Inflammatory macrophage treated with lipopolysaccharide for 4 hours (primary cell): ENCODE measurements at places on chromosomes 7 and 10.

- DNase-seq: peak; percentile 85
These were observed 9.8 kb downstream of the CLRN3 start for GRCh38 chr10:127882801-127883459.

DNA sequence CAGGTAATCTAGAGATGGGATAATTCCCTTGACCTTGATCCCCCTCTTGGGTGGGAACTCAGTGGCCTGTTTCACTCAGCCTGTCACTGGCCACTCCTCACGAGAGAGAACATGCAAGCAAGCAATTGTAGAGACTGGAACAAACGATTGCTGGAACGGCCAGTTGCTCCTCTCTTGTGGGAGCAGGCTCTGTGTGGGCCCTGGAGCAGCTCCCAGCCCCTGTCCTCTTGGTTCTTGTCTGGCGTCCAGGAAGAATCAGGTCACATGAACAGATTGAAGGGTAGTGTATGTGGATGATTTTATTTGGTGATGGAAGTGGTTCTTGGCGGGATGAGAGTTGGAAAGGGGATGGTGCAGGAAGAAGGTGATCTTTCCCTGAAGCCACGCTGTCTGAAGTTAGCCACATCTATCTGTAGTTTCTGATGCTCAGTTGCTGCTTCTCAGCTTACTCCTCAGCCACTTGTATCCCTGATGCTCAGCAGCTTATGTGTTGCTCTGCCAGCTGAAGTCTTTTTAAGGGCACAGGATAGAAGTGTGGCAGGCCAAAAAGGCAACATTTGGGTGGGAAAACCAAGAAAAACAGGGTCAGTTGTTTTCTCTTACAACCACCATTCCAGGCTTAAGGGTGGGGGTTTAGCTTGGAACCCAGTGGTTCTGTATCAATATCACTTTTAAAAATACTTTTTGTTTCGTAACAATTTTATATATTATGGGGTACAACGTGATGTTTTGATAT, 15.9 kb downstream of the RNF133 start:
- no peak for DNase-seq

DNA sequence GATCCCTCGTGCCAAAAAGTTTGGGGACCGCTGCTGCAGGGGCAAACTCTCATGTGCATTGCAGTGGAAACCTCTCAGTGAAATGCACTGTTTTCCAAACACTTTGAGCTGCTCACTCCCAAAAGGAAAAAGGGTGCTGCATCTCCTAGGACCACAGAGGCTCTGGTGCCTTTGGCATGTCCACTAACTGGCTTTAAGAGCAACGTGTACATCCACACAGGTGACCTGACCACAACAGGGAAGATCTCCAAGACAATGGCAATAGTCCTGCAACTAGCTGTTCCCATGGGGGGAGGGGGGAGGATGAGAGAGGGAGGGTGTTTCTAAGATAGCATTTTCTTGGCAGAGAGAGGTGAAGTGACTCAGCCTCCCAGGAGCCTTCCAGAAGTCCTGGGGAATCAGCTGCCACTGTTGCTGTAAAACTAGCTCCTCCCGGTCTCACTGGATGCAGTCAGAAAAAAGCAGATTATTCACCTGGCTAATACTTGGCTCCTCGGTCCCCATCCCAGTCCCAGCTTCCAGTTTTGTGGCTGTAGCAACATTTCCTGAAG, 181.7 kb downstream of the HECW1 start:
- no peak for DNase-seq

DNA sequence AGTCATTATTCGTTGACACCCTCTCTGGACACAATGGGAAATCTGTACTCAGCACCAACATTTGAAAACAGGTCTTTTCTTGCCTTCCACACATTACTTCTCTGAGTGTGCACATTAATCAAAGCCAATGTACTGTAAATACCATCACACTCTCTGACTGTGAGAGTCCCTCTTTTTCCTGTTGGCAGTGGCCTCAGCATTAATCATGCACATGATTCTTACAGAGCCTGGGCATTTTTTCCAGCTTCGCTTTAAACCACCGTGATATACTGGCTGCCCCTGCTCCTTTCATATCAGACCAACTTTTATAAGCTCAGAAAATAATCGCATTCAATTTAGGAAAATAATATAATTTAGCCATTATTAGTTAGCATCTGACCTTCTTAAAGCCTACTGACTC, 919.4 kb upstream of the LRRTM3 start:
- DNase-seq: no peak

DNA sequence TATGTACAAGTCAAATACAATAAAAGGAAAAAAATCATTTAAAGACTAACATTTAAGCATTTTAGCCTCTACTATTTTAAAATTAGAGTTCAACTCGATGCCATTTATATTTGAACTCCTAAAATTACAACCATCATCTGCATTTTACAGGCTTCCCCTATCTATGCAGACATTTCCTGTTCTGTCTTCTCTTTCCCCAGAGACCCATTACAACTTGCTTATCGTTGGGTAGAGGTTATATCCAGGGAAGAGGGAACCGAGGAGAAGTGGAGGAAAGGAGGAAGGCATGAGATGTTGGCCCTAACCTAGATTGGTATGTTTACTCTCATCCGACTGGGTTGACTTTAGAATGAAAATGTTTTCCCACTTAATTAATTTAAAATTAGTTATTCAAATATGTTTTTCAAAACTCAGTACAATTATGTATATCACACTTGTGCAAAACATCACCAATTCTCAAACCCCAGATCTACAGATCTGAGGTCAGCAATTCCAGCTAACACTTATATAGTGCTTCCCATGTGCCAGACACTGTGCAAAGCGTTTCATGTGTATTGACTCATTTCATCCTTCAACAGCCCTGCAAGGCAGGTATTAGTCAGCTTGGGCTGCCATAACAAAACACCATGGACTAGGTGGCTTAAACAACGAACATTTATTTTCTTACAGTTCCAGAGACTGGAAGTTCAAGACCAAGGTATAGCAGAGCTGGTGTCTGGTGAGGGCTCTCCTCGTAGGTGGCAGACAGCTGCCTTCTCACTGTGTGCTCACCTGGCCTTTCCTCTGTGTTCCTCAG, 27.3 kb upstream of the HERPUD2 start:
- no peak for DNase-seq

- no peak for DNase-seq
These were observed 295.0 kb upstream of the IGFBP3 start for GRCh38 chr7:46215987-46216567.

DNA sequence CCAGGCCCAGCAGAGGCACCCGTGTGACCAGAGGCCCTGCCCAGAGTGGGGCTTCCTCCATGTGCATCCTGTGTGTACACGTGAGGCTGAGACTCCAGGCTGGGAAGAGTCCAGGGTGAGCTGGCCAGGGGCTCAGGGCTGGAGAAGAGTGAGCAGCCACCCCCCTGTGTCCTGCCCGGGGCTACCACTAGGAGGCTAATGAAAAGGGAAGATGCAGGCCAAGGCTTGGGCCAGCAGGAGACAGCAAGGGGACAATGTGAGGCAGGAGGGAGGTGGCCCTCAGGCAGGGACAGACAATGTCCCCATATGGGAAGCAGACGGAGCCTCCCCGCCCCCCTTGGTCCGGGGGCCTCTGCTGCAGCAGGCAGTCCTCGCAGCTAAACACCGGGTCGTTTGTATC, 102.0 kb downstream of the HIF1AN start:
- DNase-seq: peak; percentile 21

DNA sequence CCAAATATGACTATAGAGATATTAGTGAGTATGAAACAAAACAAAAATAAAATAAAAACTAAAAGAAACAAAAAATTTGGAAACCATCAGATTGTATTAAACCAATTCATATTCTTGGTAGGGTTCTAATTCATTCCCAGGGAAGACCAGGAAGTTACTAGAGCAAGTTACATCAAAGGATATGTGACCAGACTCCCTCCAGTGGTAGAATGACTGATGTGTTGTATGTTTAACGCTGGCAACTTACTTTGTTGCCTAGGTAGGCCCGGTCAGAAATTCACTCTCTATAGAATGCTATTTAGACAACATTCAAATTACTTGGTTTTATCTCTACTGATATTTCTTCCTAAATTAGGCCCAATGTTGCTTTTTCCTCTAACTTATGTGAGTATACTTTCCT, 5.2 kb downstream of the PHYHIPL start:
- no peak for DNase-seq

GRCh38 chr7:152987656-152988055, 228.1 kb downstream of the ACTR3B start:
- DNase-seq: no peak

- DNase-seq: no peak
These were observed 105.9 kb upstream of the ZNF716 start for GRCh38 chr7:57343901-57344622.

- no peak for DNase-seq
These were observed 19.2 kb downstream of the PDCD11 start for GRCh38 chr10:103415581-103415980.

- DNase-seq: no peak
These were observed 297.8 kb downstream of the KLF6 start for GRCh38 chr10:3487228-3487627.

- no peak for DNase-seq
These were observed 57.8 kb downstream of the LGI1 start for GRCh38 chr10:93815304-93816096.

DNA sequence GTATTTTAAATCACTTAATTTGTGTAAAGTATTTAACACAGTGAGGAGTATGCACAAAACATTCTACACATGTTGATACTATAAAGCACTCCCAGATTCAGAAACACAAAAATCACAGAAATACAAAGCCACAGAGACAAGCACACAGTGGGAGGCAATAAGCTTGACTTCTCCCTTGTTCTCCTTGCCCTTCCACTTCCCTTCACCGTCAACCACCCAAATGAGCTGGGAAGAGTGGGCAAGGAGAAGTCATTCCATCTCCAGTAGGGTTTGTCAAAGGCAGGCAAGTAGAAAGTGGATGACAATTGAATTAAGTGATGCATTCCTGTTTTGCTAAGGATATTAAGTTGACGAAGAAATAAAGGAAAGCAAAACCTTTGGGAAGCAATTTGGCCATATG, 4.2 kb upstream of the TMEM139 start:
- DNase-seq: peak; percentile 28

DNA sequence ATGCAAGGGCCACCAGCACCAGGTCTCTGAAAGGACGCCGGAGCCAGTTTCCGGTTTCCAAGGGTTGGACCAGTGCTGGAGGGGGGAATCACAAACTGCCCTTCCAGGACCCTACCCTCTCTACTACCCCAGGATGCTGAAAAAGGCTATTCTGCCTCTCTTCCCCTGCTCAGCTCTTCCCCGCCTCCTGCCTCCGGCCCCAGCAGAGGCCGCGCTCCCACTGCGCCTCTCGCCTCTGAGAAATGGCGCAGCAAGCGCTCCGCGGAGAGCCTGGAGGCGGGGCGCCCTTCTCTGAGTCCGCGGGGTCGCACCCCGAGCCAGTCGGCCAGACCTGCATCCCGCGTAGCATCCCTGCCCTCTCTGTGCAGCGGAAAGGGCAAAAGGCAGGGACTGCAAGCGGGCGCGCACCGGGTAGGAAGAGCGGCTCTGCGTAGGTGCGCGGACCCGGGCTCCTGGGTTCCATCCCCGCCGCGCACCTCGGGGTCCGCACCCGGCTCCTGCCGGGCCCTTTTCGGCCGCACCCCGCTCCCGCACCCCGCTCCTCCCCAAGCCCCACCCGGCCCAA, 476 bp upstream of the RET start:
- DNase-seq: no peak

GRCh38 chr10:73238990-73239566, 8.0 kb downstream of the DNAJC9 start:
- no peak for DNase-seq

GRCh38 chr10:58755340-58755610, 242.6 kb downstream of the BICC1 start:
- DNase-seq: no peak

DNA sequence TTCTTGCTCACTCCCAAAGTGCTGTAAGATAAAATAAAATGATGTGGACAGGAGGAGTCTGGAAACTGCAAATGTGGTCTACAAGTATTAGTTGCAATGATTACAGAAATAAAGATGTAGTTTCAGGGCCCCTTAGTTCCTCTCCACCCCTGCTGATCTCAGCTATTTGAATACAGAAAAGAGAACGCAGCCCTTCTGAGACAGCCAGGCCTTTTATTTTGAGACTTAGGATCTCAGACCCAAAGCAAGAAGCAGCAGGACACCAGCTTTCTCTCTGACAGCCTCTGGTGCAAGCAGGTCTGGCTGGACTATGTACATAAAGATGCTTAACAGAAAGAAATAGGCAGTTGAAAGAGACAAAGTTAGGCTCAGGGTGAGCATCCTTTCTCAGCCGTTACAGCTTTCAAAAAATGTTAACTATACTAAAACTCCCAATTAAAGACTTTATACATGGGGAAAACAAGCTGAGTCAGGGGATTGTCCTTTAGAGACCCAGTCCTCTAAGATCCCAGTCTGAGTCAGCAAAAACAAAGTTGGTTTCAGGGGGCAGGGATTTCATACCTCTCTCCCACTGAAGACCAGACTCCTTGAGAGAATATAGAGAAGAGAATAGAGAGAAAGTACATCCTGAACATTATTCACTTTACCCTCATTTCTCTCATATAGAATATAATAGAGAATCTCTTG, 220.4 kb downstream of the TMEM178B start:
- no peak for DNase-seq

DNA sequence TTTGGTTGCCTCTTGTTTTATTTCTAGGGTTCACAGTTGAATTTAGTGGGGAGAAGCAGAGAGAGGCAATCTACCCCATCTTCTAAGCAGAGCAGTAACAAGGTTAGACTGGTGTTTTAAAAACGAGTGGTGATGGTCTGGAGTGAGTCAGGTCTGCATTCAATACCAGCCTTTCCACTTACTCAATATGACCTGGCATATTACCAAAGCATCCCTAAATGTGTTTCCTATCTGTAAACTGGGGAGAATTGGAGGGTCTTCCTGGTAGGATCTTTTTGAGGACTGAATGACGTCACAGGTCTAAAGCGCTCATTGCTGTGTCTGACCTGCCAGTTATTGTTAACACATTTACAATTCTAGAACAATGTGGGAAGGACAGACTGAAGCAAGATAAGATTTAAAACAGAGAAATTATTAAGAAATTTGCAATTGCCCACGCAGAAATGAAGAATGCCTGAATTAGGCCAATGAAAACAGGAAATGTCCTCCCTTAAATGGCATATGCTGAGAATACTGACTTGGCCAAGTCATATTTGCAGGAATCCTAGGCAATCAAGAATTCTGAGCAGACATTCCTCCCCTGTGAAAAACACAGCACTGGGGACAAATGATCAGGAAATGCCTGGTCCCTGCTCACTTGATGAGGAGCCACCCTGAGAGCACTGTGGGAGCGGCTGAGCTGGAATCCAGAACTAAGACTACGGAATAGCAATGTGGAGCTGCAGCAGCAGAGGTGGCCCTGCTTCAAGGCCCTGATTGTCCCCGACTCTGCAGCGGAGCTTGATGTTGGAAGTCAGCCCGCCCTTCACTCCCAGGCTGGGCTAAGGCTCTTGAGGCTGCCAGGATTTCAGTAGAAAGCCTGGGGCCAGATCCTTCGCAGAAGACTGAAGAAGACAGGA, 184.5 kb upstream of the CXCL12 start:
- no peak for DNase-seq

GRCh38 chr7:23925088-23925487, 215.1 kb downstream of the STK31 start:
- no peak for DNase-seq

GRCh38 chr10:33291053-33291592, 43.3 kb downstream of the NRP1 start:
- DNase-seq: no peak

GRCh38 chr10:115580239-115580638, 487.1 kb downstream of the ATRNL1 start:
- no peak for DNase-seq
